ENCODE measurements at places on chromosomes 2 and 18.

- no peak for DNase-seq
These were observed 60.6 kb downstream of the GBX2 start for GRCh38 chr2:236107536-236107935.

GRCh38 chr2:75600461-75601011, 39.8 kb upstream of the EVA1A start:
- DNase-seq: no peak

DNA sequence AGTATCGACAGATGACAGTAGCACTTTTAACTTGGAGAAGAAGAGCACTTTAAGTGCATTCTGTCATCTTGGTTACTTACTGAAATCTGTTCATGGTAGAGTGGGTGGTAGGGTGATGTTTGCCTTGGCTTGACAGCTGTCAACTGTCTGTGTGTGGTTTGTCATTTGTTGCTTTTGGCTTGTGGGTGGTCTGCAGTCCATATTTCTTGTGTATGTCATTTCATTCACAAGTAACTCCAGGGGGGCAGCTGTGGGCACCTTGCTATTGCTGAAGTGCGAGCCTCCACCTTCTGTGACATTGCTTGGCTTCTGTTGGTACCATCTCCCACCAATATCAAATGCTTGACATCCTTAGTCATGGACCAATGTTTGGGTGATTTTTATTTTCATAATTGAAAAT, 311.6 kb upstream of the NRP2 start:
- peak; percentile 4 for DNase-seq

GRCh38 chr2:179837408-179837807, 24.0 kb downstream of the ZNF385B start:
- DNase-seq: no peak

- DNase-seq: no peak
These were observed 46.2 kb downstream of the RPRM start for GRCh38 chr2:153432381-153432780.

GRCh38 chr2:51350100-51350499, 318.2 kb upstream of the NRXN1 start:
- no peak for DNase-seq

DNA sequence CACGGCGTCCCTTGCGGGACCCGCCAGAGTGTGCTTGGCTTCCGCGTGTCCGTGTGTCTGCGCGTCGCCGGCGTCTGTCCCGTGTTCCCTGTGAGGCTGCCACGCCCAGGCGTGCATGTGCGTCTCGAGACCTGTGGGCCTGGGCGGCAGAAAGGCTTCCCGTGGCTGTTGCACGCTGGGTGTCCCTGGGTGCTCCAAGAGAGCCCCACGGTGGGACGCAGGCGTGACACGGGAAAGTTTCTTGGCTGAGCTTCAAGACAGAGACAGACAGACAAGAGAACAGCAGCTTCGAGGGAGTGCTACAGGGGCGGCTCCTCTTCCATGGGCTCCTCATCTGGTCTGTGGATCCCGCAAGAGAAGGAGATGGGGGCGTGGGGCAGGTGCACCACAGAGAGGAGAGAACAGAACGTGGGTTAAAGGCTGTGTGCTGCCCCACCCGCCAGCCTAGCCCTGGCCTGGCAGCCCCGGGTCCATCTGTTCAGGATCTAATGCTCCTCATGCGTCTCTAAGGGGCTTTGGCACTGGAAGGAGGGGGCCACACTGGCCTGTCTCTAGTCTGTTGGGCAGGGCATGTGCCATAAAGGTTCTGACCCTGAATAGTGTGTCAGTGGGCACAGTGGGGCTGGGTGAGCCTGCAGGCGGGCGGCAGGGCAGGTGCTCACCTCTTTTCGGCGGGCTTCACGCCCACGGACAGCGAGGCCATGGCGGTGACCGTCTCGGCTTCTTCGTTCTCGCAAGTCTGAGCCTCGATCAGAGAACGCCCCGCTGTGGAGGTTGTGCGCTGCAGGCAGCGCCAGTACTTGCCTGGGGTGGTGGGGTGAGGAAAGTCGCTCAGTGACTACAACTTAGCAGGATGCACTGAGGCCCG, 205.1 kb downstream of the TWIST2 start:
- no peak for DNase-seq
